ENCODE measurements at places on chromosomes 11 and 22.

GRCh38 chr11:14641801-14642200 lies 1.8 kb upstream of the PDE3B start:
- DNase-seq, result no peak

- DNase-seq, result no peak
These were observed 401.6 kb downstream of the BRD1 start for GRCh38 chr22:49426098-49426497.

DNA sequence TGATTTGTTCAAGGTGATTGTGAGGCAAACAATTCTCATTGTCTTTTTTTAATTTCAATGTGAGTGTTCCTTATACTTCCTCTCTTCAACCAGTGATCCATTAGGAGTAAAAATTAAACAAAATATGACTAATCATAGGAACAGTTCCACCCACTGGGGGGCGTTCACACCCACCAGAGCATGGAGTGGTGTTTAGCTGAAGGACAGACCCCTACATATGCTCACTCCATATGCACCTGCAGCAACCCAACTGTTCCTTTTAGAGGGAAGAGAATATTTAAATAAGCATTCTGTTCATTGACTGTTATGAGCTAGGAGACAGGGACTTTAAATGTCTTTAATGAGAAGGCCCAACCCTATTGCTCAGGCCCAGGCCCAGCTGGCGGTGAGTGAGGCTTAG lies 78.7 kb upstream of the DRD2 start:
- no peak for DNase-seq

DNA sequence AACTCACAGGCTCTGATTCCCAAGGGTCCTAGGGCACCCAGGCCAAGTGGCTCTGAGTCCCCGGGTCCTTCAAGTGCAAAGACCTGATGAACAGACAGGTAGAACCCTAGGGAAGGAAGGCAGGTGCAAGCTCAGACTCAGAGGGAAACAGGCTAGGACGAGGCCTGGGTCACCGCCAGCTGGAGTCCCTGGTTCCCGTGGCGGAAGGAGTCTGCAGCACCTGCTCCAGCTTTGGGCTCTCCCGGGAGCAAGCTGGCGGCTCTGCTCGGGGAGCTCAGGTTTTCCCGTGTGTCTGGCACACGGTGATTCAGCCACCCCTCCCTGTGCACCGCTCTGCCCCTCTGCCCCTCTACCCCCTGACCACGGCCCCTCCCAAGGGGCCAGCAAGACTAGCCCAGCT lies 59.8 kb downstream of the WNT7B start:
- DNase-seq, result no peak

DNA sequence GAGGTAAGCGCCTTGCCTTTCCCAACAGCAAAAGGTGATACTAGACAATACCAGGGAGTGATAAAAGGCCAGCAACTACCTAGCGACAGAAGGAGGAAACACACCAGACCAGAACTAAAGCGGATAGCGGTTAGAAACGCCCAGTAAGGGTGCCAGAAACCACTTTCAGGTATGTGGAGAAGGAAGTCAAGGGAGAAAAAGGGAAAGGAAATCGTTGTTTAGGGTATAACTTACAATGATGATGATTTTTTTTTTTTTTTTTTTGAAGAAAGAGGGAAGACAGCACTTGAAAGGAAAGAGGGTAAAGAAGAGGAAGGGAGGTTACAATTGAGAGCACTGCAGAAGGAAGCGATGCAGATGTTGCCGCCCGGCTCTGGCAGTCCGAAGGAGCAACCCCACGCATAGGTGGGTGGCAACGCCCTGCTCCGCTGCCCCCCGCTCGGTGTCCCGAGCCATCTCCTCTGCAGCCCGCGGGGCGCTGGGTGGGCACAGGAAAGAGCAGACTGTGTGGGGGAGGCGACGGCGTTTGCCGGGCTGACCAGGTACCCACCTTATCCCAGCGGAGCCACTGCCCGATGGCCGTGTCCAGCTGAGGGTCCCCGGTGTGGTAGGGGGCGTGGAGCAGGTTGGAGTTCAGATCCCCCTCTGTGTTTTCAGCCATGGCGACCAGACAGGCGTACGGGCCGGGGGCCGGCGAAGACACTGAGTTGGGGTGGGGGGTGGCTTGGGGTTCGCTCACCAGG lies 561 bp downstream of the PGM2L1 start:
- no peak for DNase-seq

GRCh38 chr11:103883291-103883690 lies 153.1 kb upstream of the DDI1 start:
- DNase-seq, result no peak

DNA sequence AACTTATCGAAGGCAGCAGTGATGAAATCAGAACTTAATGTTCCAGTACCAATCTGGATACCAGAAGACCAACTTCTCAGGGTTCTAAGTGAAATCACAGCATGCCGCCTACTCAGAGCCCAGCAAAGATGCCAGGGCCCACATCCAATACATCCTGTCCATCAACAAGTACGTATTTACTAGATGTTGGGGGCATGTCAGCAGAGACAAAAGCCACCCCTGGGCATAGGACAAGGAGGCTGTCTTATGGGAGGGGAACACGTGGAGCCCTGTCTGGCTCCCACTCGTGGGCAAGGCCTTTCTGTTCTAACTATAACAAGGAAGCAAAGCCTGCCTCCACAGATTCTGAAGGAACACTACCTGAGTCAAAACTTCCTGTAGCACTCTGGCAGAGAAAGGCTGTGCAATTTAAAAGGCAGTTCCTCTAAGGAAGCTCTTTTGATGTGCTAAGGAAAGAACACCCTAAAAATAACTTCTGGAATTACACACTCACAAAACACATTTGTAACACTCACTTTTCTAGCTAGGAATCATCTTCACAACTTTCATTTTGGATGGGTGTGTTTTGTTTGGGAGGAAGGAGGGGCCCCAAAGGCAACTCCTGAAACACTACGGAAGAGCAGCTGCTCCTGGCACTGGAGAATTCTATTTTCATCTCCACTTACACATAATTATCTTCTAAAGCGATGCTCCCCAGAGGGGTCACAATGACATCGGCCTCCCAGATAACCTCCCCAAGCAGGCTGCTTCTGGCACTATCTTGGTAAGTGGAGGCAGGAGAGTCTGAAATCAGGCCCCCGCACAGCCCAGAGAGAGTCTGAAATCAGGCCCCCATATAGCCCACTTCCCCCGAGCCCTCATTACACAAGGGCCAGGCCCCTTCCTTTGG lies 14.2 kb downstream of the SMCO4 start:
- no peak for DNase-seq

- DNase-seq, result no peak
These were observed 23.2 kb downstream of the TAF1D start for GRCh38 chr11:93718057-93718563.

GRCh38 chr11:106468086-106468485 lies 390.6 kb downstream of the AASDHPPT start:
- DNase-seq, result no peak

DNA sequence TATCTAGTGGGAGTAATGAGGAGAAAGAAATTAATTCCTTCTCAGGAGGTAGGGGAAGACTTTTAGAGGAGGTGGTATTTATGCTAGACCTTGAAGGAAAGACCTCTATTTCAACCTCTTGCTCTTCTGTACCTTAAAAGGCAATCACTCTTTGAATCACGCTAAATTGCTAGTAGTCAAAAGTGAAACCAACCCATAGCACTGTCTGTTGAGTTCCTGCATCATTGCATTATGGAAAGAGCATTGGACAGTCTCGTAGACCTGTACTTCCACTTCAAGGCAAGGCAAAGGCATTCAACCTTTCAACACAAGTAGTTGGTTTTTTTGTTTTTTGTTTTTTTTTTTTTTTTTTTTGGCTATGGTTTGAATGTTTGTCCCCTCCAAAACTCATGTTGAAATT lies 770.4 kb downstream of the ETS1 start:
- no peak for DNase-seq

GRCh38 chr11:95790123-95790932 lies at the start of gene CEP57:
Gene CEP57 (plus strand): TSS chr11:95790498. CDS start chr11:95790699, 201 bp downstream.
- DNase-seq, result peak; percentile 93

- no peak for DNase-seq
These were observed 527 bp downstream of the CARD10 start for GRCh38 chr22:37518509-37519267.

- no peak for DNase-seq
These were observed 64.8 kb downstream of the PAK1 start for GRCh38 chr11:77409046-77409445.

- DNase-seq, result no peak
These were observed 1.1 kb downstream of the RBFOX2 start for GRCh38 chr22:36027579-36027934.

GRCh38 chr11:103079833-103080232 lies 12.1 kb downstream of the DCUN1D5 start:
- no peak for DNase-seq

DNA sequence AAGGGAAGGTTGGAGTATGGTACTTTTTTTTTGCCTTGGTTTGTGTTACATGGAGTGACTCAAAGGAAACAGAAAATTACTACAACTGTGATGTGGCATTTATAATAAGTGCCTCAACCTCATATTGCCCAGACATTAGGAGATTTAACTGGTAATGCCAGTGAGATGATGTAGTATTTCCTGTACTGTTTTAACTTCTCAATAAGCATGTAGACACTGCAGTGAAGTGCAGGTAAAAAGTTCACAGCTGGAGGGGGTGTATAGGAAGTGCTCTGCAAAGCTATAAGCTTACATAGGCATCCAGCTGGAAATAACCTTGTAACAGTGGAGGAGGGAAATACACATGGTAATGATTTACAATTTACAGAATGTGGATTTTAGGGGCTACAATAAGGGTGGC lies 138.2 kb upstream of the MTMR2 start:
- DNase-seq, result peak; percentile 39

DNA sequence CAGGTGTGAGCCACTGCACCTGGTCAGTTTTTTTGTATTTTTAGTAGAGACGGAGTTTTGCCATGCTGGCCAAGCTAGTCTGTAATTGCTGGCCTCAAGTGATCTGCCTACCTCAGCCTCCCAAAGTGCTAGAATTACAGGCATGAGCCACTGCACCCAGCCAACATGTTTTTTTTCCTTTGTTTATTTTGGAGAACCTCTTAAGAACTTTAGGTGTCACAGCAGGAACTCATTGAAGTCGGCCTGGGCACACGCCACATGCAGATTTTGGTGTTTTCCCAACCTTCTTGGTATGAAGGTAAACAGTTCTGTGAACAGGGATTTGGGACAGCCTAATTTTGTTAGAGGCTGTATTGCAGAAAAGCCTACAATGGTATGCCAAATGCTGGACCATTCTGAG lies 9.4 kb downstream of the DIXDC1 start:
- no peak for DNase-seq

- no peak for DNase-seq
These were observed 469.8 kb upstream of the KIRREL3 start for GRCh38 chr11:127470306-127470884.

- DNase-seq, result no peak
These were observed 140.5 kb upstream of the PLET1 start for GRCh38 chr11:112401036-112401769.

- DNase-seq, result no peak
These were observed 1.2 kb upstream of the AHNAK start for GRCh38 chr11:62547691-62548281.

DNA sequence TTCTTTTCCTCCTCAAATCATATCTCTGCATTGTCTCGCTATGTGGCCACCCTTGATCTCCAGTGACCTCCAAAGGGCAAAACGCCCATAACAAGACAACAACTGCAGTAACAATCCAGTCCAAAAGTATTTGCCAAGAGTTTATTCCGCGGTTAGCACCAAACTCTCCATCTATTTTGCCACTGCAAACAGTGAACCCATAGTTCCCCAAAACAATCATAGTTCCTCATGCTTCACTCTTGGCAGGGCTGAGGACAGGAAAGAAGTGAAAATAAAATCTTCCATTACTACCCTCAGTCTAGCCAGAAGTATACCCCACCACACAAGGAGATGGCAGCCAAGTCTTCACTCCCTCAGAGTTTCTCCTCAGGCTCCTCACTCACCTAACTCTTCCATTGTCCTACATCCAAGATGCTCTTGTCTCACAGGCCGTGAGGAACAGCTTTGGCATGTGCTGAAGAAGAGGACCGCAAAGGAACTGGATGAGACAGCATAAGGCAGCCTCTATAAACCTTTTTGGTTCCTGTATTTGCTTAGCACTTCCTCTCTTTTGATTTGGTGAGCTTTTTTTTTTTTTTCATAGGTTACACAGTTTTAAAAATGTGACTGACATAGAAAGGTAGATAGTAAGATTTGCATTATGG lies at the start of gene LPXN:
LPXN (minus strand) TSS at position 480 of the 644 bp plus-strand sequence; CDS start at position 396, 84 bp downstream.
- peak; percentile 71 for DNase-seq

DNA sequence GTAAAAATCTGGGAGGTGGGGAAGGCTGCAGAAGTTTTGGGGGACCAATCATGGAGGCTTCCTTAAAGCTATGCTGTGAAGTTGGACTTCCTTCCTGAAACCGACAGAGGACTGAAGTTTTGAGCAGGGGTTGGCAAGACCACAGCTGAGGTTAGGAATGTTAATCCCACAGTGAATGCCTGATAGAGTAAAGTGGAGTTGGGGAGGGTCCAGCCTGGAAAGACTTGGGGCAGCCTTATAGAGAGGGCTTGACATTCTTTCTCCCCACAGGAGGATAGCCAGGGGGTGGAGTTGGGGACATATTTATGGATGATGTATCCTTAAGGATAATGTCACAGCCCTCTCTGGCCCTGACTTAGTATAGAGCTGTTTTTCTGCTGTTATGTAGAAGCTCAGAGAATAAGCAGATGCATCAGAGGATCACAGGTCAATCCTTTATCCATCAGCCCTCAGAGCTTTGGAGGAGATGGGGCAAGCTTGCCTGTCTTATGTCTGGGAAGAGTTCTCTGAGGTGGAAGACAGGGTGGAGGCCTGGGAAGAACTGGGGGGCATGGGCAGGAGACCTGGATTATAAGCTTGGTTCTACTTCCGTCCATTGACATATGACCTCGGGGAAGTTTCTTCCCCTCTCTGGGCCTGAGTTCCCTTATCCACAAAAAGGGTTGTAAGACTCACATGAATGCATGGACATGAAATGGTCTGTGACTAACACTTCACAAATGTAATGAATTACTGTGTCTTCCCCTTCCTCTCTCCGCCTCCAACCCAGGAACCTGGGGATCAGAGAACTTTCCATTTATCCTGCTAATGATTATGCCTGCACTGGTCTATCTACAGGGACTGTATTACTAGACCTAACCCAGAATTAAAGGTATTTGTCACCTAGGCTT lies 317.8 kb downstream of the MIAT start:
- DNase-seq, result no peak

DNA sequence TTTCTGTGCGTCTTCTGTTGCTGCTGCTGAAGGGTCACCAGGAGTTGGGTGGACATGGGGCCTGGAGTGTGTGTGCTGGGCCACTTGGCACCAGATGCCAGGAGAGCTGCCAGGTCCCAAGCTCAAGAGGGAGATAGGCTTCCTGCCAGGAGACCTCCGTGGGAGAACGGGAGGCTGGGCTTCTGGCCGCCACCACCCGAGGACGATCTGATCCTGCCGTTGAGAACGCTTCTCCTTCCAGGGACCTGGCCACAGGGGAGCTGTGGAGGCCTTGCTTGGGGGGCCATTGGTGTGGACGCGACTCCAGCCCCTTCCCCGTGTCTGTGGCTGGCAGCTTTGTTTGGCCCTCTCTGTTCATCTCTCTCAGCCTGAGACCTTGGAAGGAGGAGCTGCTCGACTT lies 2.4 kb downstream of the BRSK2 start:
- DNase-seq, result no peak

Data from HS-5 (cell line).